HFF-Myc (cell line): ENCODE measurements at places on chromosomes 3 and 15.

GRCh38 chr3:45212095-45212468 is 14.0 kb downstream of the TMEM158 start:
- no peak for DNase-seq

- no peak for DNase-seq
Measured at GRCh38 chr3:63467392-63467791, 185.1 kb upstream of the SNTN start.

GRCh38 chr3:27213450-27213849 is 155.7 kb downstream of the NEK10 start:
- no peak for DNase-seq

DNA sequence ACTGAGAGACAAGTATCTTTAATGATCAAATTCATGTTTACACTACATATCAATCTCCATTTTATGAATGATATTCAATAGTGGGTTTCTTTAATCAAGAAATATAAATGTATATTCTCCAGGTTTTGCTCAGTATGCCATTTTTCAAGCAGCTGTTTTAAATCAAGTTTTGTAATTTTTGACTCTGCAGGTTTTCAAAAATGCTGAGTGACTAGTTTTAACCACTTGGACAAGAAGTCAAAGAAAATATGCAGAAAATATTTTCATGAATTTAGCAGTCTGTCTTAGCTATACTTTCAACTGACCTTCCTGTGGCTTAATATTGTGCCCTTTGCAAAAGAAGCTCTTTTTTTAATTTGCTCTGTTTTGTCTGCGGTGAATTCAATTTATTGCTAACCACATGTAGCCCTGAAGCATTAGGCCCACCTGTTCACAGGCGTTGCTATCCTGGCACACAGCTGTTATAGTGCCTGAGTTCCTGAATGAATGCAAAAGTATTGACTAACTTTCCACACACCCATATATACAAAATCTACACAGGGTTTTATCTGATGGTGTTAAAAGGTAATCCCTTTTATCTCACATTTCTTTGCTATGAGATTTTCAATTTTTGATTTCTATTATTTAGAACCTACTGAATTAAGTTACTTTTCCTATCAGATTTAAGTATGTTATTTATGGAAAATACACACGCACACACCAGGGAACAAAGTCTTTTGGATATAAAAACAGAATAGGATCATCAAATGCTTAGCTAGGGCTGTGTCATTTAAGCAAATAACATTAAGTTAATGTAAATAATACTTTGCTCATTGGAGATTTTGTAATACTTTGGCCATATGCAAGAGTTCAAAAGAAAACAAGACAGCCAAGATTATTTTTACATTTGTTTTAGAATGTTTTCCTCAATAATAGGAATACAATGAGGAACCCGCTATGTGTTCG is 1166.1 kb upstream of the GBE1 start:
- no peak for DNase-seq

DNA sequence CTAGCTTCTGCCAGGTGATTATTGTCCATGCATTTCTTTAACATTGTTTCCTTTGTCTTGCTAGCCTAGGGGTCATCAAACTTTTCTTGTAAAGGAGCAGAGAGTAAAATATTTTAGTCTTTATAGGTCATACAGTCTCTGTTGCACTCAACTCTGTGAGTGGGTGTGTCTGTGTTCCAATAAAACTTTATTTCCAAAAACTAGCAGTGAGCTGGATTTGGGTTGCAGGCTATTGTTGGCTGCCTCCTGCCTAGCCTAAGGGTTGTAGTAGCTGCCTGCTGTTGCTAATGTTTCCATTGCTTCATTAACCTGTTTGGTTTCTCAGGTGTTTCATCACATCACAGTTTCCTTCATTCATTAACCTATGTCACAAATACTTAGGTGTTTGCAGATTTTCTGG is 64.0 kb upstream of the DCP1A start:
- DNase-seq, result no peak

GRCh38 chr15:98737159-98737558 is 88.8 kb downstream of the IGF1R start:
- no peak for DNase-seq

GRCh38 chr15:90987561-90988141 is 6.7 kb downstream of the PRC1 start:
- DNase-seq, result no peak
